ENCODE measurements at places on chromosomes 13 and 19. TPM values are rescaled to one million over a fixed set of nuclear protein-coding genes. Genes with fewer than 3 reads are reported as not detected.

CDX2 gene
- 0.08 TPM for polyA plus RNA-seq

TNFSF13B gene
- 8.6 TPM for polyA plus RNA-seq

STOML3 gene
- not detected for polyA plus RNA-seq

NAA16 gene
- polyA plus RNA-seq, result 20.0 TPM

ELANE gene
- polyA plus RNA-seq, result 3.3 TPM

FAAP24 gene
- polyA plus RNA-seq, result 1.1 TPM

B3GNT3 gene
- not detected for polyA plus RNA-seq

ZNF578 gene
- polyA plus RNA-seq, result 0.47 TPM

IZUMO2 gene
- not detected for polyA plus RNA-seq

LAIR1 gene
- 39.2 TPM for polyA plus RNA-seq

SMARCA4 gene
- polyA plus RNA-seq, result 80.0 TPM

CPB2 gene
- polyA plus RNA-seq, result not detected

TMEM190 gene
- polyA plus RNA-seq, result 4.7 TPM

BIVM gene
- polyA plus RNA-seq, result 8.8 TPM

UNC13A gene
- polyA plus RNA-seq, result 1.5 TPM

COL4A2 gene
- polyA plus RNA-seq, result 168 TPM

NAT14 gene
- polyA plus RNA-seq, result 6.2 TPM

SHC2 gene
- polyA plus RNA-seq, result 196 TPM

TRAPPC6A gene
- polyA plus RNA-seq, result 34.3 TPM

All from adrenal gland (tissue), 19 donors.